ENCODE measurements at places on chromosomes 7 and 10.

DNA sequence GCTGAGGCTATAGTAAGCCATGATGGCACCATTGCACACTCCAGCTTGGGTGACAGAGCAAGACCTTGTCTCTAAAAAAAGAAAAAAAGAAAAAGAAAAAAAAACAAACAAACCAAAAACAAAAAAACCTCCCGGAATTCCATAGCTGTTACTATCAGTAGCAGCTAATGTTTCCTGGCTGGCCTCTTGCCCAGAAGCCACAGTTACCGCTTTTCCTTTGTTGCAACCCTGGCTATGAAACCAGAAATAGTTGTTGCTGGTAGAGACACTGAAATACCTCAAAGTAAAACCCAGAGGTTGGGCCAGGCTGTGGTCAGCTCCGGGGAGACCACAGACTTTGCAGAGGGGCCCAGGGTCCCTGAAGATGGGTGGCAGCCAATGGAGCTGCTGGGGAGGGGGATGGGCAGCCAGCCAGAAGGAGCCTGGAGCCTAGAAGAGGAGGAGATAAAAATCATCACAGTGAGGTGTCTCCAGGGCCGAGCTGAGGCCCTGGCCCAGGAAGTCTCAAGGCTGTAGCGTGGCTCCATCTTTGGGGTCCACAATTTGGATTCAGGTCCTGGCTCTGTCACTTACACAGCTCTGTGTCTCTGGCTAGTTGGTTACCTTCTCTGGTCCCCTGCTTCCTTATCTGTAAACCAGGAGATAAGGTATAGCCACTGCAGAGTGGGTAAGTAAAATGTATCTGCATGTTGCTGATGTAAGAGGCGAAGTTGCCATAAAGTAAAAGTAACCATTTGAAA lies 3.4 kb upstream of the CHST12 start:
- peak; percentile 59 for DNase-seq

DNA sequence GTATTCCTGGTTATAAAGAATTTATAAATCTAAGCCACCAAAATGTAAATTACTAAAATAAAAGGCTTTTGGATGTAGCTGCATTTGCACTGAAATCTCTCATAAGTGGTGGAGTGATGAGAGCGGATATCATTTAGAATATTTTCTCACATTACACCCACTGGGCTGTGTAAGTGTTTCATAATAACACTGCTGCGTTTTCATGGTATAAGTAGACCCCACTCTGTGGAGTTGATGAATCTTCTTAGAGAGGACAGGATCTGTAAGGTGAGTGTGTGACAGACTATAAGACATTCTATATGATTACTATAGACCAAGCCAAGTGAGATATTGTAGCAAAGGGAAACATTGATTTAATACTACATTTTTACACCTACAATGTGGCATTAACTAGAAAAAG lies 1024.1 kb upstream of the LRRN3 start:
- DNase-seq = no peak

DNA sequence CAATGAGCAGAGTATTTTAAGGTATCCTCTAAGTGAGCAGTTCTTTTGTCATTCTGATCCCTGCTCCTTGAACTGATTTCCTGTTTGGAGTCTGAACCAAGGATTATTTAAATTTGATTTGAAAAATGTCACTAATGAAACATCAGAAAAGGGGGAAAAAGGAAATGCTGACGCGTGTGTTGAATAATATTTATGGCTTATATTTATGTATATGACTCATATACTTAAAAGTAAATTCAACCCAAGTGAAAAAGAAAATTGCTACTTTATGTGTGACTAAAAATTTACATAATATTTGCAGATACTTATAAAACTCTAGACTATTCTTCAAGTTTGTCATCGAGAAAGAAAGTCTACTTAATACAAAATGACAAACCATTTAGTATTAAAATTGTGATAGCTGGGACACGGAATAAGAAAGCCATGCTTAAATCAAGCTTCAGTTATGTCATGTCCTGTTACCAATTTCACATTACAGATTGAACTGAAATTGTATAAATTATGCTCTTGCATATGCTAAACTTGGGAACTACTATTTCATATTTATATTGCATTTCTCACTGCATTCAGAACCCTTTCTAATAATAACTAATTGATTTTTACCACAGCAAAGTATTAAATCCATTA lies 649.9 kb downstream of the MAGI2 start:
- DNase-seq = no peak

DNA sequence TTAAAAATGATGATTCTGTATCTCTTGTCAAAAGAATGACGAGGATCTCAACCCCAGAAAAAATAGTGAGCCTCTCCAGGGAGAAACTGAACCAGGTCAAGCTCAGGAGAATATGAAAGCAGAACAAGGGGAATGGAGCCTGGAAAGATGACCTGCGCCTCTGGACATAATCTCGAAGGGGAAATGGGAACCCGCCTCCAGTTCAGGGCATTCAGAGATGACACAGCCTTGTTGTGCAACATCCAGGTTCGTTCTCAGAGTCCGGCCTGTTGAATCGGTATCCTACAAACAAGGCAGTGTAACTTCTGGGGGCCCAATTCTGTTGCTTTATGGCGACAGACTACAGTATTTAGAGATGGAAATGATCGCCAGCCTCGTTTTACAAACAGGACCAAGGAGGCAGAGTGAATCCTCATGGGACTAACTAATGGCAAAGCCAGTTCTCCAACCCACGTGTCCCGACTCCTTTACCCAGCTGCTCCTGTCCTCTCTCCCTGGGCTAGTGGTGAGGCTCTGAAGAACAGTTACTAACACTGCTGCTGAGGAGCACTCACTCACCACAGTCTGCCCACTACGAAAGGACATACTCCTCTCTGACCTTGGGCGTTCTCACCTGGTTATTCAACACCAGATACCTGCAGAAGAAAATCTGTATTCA lies 67.6 kb downstream of the JAZF1 start:
- DNase-seq = no peak

DNA sequence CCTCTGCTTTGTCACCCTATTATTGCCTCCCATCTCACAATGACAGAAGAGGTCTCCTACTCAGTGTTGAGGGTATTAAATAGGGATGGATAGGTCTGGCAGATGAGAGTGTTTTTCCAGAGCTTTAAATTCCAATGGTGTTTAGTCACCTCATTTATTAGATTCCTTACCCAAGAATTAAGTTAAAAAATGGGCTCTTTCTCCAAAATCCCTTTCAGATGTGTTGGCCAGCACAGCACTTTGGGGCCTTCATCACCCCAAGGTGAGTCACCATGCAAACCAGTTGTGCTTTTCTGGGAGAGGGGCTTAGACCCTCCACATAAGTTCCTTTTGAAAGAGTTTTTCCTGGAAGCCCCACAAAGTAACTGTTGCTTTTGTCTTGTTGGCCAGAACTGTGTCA lies 78.4 kb downstream of the CYP26A1 start:
- DNase-seq = no peak

DNA sequence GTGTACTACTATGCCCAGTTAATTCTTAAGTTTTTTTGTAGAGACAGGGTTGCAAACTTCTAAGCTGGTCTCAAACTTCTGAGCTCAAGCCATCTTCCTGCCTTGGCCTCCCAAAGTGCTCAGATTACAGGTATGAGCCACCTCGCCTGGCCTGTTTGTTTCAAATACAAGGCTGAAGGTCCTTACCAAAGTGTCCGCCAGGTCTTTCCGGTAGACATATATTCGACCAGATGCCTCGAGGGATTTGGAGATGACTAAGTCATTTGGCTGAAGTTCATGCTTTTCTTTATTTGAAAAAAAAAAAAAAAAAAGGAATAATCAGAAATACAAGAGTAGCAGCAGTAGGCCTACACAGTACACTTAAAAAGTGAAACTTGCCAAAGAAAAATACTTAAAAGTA lies 204.5 kb upstream of the CDCA7L start:
- DNase-seq = no peak

DNA sequence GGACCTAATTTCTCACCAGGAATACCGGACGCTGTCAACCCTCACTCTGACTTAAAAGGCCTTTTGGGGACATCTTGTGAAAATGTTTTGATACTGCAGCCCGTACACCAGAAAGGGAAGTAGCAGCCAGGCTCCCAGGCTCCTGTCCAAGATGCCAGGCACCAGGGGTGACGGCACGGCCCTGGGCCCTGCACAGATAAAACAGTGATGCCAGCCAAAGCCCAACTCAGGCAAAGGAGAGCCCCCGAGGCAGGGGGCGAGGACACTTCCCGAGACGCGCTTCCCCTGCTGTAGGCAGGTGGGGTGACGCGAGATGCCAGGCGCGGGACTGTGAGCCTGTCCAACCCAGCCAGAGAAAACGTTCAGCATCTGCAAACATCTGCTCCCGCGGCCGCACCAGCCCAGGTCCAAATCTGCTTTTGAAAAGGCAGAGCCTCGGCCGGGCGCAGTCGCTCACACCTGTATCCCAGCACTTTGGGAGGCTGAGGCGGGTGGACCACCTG lies 15.7 kb downstream of the ZFAND2A start:
- DNase-seq = no peak

GRCh38 chr7:55192723-55193122 lies 172.4 kb upstream of the LANCL2 start:
- no peak for DNase-seq

GRCh38 chr10:59907537-59907917 lies 1.2 kb upstream of the CCDC6 start:
- DNase-seq = no peak

DNA sequence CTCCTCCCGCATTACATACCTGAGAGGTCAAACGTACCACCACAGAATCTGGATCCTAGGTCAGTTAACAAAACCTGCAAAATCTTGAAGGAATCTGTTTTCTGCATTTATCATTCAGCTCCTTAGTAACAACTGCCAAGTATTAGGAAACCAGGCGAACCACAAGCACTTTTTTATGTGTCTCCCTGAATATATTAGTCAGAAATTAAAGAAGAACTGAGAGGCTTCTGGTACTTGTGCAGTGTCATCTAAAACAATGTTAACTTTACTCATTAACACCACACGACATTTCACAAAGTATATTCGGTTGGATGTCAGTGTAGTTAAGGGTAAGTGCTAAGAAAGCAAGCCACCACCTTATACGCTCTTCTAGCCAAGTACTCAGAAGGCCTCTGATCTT lies 2.5 kb downstream of the CCDC6 start:
- no peak for DNase-seq

DNA sequence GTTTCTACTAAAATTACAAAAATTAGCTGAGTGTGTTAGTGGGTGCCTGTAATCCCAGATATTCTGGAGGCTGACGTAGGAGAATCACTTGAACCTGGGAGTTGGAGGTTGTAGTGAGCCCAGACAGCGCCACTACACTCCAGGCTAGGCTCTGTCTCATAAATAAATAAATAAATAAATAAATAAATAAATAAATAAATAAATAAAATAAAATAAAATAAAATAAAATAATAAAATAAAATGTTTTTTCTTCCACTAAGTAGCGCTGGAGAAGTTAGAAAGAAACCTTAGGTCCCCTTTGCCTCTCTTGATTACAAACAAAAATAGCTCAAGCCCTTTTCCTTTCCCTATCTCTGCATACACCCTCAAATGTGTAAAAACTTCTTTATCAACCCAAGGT lies 525.9 kb downstream of the IPMK start:
- DNase-seq = no peak

Measured in NK-92 treated with Interleukin-12 subunit alpha and Interleukin-12 subunit beta, amount 100 ng/mL, for 24 hours (cell line).